ENCODE measurements at places on chromosomes 3 and 15. TPM values are rescaled to one million over a fixed set of nuclear protein-coding genes. Genes with fewer than 3 reads are reported as not detected.

DNA sequence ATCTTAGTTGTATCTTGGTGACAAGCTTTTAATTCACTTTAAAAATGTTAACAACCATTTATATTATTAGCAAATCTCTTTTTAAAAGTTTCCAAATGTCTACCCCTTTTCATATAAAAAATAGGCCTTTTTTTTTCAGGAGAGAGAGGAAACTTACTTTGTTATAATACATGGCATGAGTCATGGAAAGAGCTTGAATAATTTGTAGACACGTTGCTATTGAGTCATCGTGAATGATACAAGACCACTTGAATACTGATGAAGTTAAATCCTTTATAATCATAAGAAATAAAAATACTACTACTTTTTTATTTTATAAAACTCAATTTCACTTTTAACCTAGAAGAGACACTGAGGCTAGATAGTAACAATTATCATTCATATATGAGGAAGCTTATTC, 70.3 kb upstream of the BBX start:
- DNase-seq, result peak; percentile 74

DNA sequence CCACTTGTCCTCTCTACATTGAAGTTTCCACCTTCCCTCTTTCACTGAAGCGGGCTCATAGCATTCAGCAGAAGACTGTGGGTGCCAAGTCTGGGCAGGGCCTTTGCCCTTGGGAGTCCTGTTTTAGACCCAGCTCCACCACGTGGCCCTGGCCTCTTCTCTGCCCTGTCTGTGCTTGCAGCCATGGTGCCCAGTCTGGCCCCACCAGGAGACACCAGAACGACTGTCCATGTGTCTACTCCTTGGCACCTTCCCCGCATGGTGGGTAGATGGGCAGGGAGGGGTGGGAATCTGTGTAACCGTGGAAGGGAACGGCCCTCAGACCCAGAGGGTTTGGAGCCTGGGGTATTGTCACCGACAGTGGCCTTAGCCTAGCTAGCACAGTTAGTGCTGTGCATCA, 17.9 kb upstream of the EMC3 start:
- DNase-seq, result no peak

DNA sequence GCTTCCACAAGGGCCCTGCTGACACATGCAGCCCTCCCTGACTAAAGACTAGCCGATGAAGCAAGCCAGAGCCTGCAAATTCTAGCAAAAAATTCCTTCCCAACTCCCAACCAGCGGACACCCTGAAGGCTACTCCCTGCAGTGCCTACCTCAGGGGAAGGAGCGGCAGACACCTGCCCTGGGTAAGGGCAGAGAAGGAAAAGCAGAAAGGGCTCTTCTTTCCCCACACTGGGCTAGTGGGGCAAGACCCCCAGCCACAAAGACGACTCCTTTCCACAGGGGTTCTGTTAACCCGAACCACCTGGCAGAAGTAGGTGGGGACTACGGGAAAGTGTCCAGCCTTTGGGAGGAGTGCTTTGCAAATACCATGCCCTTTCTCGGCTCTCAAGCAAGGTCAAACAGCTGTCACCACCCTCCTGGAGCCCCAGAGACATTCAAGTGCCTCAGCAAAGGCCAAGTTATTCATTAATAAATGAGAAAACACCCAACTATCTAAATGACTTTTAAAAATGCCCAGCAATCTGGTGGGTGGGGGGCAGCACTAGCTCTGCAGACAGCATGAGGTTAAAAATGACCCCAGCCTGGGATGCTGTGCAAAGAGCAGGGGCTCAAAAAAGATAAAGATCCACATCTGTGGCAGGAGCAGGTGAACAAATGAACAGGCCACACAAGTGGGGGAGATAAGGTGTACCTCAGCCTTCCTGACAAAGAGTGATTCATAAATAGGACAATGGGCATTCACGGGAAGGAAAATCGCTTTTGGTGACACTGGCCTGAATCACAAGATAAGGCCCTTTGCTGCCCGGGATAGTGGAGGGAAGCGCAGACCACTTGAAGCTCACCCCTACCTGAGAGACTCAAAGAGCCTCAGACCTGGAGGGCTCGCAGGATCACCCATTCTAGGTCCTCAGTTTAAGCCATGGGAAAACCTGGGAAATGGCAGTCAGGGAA, 33.0 kb downstream of the CCDC12 start:
- peak; percentile 72 for DNase-seq

GRCh38 chr3:43256714-43257461, 29.5 kb upstream of the SNRK start:
- DNase-seq, result peak; percentile 4

GRCh38 chr15:67641453-67641852, 99.0 kb downstream of the MAP2K5 start:
- DNase-seq, result no peak

GRCh38 chr15:88100181-88100580, 156.4 kb downstream of the NTRK3 start:
- no peak for DNase-seq

DNA sequence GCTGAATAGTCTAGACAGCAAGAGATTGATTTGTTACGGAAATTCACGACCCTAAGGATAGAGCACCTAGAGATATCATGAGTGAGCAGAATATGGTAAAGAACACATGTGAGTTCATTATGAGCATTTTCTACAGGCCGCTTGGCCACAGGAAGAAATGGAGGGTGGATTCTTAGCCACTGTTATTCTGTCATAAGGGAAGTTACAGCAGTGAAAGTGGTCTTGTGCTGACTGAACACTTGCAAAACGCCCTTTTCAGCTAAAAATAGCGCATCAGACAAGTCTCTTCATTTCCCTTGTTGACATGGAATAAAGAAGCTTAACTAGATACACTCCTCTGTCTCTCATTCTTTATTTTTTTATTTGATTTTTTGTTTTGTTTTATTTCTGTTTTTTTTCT, 19.8 kb downstream of the DGKG start:
- DNase-seq, result no peak

DNA sequence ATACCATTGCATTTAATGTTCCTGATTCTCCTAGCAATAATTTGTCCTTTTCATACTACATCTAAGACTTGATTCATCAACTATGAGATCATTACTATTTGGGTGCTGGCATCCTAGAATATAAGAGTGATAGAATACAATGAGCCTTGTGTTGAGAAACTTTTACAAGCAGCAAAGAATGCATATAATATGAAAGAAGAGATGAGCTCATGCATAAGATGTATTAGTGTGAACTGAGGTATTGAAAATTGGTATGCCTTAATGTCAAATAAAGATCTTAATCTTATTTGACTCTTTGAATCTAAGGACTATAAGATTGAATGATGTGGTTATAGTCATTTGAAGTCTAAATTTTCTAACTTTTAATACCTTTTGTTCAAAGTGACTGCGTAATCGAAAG, 220.0 kb upstream of the ARHGEF26 start:
- no peak for DNase-seq

The ZCWPW2 gene
- total RNA-seq, result 0.87 TPM

The NMNAT3 gene
- 2.4 TPM for total RNA-seq

The TUSC7 gene
- not detected for total RNA-seq

The STRIT1 gene
- total RNA-seq, result not detected

The MEIS2 gene
- total RNA-seq, result 0.52 TPM

The PSTPIP1 gene
- not detected for total RNA-seq

The LIPH gene
- total RNA-seq, result 9.6 TPM

All from renal cortical epithelial cell (primary cell).